ENCODE measurements at places on chromosomes 13 and 19. TPM values are rescaled to one million over a fixed set of nuclear protein-coding genes. Genes with fewer than 3 reads are reported as not detected.

The COX6B2 gene
- polyA plus RNA-seq = not detected

The PGLYRP1 gene
- 0.60 TPM for polyA plus RNA-seq

- H3K4me1 ChIP-seq = peaks cover 50% of the 10 kb centered on the region
- peak overlapping the region; percentile 92 for H3K27ac ChIP-seq
- no peaks in the 10 kb centered on the region for H3K36me3 ChIP-seq
These were observed 1.8 kb upstream of the MYBPC2 start for GRCh38 chr19:50430888-50431342.

DNA sequence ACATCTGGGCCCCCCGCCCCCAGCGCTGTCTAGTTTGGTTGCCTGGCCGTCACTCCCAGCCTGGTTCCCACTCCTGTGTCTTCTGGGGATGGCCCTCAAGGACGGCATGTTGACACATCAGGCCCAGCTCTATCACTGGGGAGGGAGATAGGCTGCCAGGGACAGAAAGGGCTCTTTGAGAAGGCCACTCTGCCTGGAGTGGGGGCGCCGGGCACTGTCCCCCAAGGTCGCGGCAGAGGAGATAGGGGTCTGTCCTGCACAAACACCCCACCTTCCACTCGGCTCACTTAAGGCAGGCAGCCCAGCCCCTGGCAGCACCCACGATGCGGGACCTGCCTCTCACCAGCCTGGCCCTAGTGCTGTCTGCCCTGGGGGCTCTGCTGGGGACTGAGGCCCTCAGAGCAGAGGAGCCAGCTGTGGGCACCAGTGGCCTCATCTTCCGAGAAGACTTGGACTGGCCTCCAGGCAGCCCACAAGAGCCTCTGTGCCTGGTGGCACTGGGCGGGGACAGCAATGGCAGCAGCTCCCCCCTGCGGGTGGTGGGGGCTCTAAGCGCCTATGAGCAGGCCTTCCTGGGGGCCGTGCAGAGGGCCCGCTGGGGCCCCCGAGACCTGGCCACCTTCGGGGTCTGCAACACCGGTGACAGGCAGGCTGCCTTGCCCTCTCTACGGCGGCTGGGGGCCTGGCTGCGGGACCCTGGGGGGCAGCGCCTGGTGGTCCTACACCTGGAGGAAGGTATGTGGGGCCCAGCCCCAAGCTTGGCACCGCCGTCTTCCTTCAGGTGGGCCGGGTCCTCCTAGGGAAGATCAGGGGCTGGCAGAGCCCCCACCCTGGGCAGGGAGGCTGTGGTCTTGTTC lies at the start of gene AMH:
Gene AMH, plus strand, starts transcription at position 314 of the 857 bp plus-strand sequence. Its CDS starts 10 bp downstream, at position 324.
- peaks cover 67% of the 10 kb centered on the region for H3K36me3 ChIP-seq
- H3K4me1 ChIP-seq = peaks cover 40% of the 10 kb centered on the region
- DNase-seq = no peak
- no peak within 1 kb of the TSS for H3K27ac ChIP-seq

- H3K4me3 ChIP-seq = no peak overlapping the region
- no peaks in the 10 kb centered on the region for H3K36me3 ChIP-seq
- peaks cover 2% of the 10 kb centered on the region for H3K4me1 ChIP-seq
- H3K27me3 ChIP-seq = no peaks in the 10 kb centered on the region
- peak; percentile 84 for DNase-seq
These were observed 240.3 kb downstream of the LMO7 start for GRCh38 chr13:75876142-75877050.

GRCh38 chr19:23787106-23787505 lies 28.4 kb upstream of the ZNF681 start:
- no peak overlapping the region for H3K4me3 ChIP-seq
- no peak overlapping the region for H3K27ac ChIP-seq
- no peaks in the 10 kb centered on the region for H3K27me3 ChIP-seq

GRCh38 chr19:6532244-6532999 lies 1.6 kb downstream of the TNFSF9 start:
- H3K27me3 ChIP-seq = peaks cover 32% of the 10 kb centered on the region
- H3K4me3 ChIP-seq = no peak overlapping the region
- DNase-seq = peak; percentile 41
- H3K4me1 ChIP-seq = peaks cover 43% of the 10 kb centered on the region
- no peak overlapping the region for H3K27ac ChIP-seq

GRCh38 chr19:43433689-43434088 lies 19.0 kb downstream of the TEX101 start:
- no peak overlapping the region for H3K27ac ChIP-seq
- no peak overlapping the region for H3K4me3 ChIP-seq
- H3K4me1 ChIP-seq = peaks cover 3% of the 10 kb centered on the region
- no peaks in the 10 kb centered on the region for H3K27me3 ChIP-seq
- no peaks in the 10 kb centered on the region for H3K36me3 ChIP-seq

GRCh38 chr19:4728871-4729270 lies 5.2 kb upstream of the DPP9 start:
- H3K4me3 ChIP-seq = no peak overlapping the region
- H3K27me3 ChIP-seq = peaks cover 4% of the 10 kb centered on the region
- no peak for DNase-seq
- no peak overlapping the region for H3K27ac ChIP-seq
- peaks cover 9% of the 10 kb centered on the region for H3K4me1 ChIP-seq

GRCh38 chr13:66933994-66934393 lies 296.1 kb downstream of the PCDH9 start:
- no peak overlapping the region for H3K4me3 ChIP-seq
- H3K27ac ChIP-seq = no peak overlapping the region
- H3K27me3 ChIP-seq = no peaks in the 10 kb centered on the region

GRCh38 chr13:109699628-109700071 lies 86.7 kb downstream of the IRS2 start:
- no peaks in the 10 kb centered on the region for H3K36me3 ChIP-seq
- no peak for DNase-seq
- H3K27me3 ChIP-seq = peaks cover 2% of the 10 kb centered on the region
- no peaks in the 10 kb centered on the region for H3K4me1 ChIP-seq

Measured in muscle of leg (tissue), 16 donors.